ENCODE measurements at places on chromosomes 6 and 20. TPM values are rescaled to one million over a fixed set of nuclear protein-coding genes. Genes with fewer than 3 reads are reported as not detected.

KCNK17 gene
- total RNA-seq = not detected

KIF13A gene
- 17.5 TPM for total RNA-seq

EPPIN gene
- not detected for total RNA-seq

IPCEF1 gene
- 0.07 TPM for total RNA-seq

BPIFB1 gene
- 0.05 TPM for total RNA-seq

TINAG gene
- total RNA-seq = not detected

SAMD3 gene
- not detected for total RNA-seq

PLAGL1 gene
- total RNA-seq = 6.7 TPM

OPRM1 gene
- not detected for total RNA-seq

IMPG1 gene
- total RNA-seq = not detected

SLC35F1 gene
- not detected for total RNA-seq
